ENCODE measurements at places on chromosomes 4 and X. TPM values are rescaled to one million over a fixed set of nuclear protein-coding genes. Genes with fewer than 3 reads are reported as not detected.

Gene PDE5A
- 0.91 TPM for total RNA-seq

Gene NAT8L
- total RNA-seq = 8.2 TPM

Gene TRAM1L1
- 5.7 TPM for total RNA-seq

Gene GABRE
- 0.94 TPM for total RNA-seq

Gene AADAT
- 9.1 TPM for total RNA-seq

Gene IL2
- total RNA-seq = not detected

Gene CRMP1
- total RNA-seq = 23.6 TPM

Gene RIPPLY1
- total RNA-seq = not detected

Gene ADH1A
- not detected for total RNA-seq

Gene CT55
- not detected for total RNA-seq

Gene MED12
- total RNA-seq = 21.3 TPM

Gene C1GALT1C1
- 18.0 TPM for total RNA-seq

Gene GATA1
- not detected for total RNA-seq

Gene MORF4L2
- total RNA-seq = 841 TPM

Gene FAM149A
- total RNA-seq = 0.45 TPM

Gene ADGRA3
- total RNA-seq = 40.8 TPM

Gene KIF4A
- 0.27 TPM for total RNA-seq
